ENCODE measurements at places on chromosomes 12 and 14.

DNA sequence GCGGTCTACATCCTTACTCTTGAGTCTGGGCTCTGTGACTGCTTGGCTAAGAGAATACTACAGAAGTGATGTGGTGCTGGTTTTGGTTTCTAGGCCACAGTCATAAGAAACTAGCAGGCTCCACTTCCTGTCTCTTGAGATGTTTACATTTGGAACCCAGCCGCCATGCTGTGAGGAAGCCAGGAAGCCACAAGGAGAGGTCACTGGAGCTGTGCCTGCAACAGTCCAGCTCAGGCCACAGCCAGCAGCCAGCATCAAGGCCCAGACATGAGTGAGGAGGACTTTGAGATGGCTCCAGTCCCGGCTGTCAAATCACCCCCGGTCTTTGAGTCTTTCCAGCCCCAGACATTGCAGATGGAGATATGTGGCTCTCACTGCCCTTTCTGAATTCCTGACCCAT is 12.9 kb upstream of the FAM181A start:
- DNase-seq: no peak

DNA sequence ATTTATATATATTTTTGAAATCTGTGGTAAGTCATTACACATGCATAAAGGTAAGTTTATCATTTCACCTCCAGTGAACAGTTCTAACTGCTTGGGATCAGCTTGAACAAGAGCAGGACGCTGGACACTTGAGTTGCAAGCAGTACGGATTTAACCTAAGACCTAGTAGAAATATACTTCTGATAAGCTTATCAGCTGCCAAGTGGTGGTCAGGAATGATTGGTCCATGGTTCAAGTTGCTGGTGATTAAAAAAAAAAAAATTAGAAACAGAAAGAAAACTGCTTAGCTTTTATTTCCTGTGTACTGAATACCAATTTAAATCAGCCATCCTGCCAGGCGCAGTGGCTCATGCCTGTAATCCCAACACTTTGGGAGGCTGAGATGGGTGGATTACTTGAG is 88.6 kb downstream of the AEBP2 start:
- DNase-seq: no peak

GRCh38 chr12:779745-780734 is 27.7 kb downstream of the WNK1 start:
- no peak for DNase-seq

DNA sequence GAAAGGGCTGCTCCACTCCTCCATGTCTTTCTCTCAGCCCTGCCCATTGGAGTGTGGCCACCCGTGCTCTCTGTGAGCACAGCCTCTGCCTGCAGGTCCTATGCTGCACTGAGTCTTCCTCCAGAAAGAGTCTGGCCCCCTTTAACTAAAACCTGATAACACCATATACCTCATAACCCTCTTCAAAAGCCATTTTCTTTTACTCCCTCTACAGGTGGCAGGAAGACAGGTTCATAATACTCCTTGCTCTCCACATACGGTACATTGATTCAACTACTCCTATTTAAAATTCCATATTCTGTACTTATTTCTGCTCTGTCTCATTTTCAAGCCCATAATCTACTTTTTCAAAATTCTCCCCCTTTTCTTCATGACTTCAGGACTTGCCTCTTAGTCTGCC is 144.0 kb downstream of the HELB start:
- no peak for DNase-seq

GRCh38 chr14:88369496-88369895 is 16.0 kb upstream of the SPATA7 start:
- no peak for DNase-seq

- no peak for DNase-seq
Measured at GRCh38 chr14:80637756-80638619, 303.6 kb downstream of the CEP128 start.

- DNase-seq: no peak
Measured at GRCh38 chr14:37253905-37254304, 56.2 kb downstream of the MIPOL1 start.

GRCh38 chr12:131917139-131917710 is 11.9 kb upstream of the PUS1 start:
- DNase-seq: no peak

DNA sequence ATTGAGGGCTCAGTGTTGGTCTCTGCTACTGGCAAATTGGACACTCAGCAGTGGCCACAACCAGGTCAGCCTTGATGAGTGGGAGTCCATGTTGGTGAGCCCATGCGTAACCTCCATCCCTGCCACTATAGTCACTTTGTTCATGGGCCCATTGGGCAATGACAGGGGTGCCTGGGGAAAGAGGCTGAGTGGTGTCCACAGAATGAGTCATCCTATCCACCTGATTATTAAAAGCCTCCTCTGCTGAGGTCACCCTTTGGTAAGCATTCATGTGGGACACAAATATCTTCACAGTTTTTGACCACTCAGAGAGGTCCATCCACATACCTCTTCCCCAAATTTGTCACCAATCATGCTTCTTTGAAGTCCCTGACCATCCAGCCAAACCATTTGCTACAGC is 50.0 kb downstream of the FIGNL2 start:
- DNase-seq: no peak

DNA sequence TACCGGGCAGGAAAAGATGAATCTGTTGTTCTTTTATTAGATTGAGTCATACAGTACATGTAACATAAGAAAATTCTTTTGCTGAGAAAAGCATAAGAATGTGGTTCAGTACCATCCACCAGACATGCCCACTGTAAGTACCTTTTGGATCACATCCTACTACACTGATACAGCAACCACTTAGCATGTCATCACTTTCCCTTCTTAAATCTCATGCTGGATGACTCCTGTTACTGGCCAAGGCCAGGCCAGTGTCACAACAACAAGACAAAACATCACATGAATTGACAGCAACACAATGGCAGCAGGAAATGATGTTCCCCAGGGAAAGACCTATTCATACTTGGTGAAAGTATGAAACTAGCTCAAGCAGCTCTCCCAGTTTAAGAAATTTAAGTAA is 46.4 kb downstream of the STXBP6 start:
- DNase-seq: no peak

DNA sequence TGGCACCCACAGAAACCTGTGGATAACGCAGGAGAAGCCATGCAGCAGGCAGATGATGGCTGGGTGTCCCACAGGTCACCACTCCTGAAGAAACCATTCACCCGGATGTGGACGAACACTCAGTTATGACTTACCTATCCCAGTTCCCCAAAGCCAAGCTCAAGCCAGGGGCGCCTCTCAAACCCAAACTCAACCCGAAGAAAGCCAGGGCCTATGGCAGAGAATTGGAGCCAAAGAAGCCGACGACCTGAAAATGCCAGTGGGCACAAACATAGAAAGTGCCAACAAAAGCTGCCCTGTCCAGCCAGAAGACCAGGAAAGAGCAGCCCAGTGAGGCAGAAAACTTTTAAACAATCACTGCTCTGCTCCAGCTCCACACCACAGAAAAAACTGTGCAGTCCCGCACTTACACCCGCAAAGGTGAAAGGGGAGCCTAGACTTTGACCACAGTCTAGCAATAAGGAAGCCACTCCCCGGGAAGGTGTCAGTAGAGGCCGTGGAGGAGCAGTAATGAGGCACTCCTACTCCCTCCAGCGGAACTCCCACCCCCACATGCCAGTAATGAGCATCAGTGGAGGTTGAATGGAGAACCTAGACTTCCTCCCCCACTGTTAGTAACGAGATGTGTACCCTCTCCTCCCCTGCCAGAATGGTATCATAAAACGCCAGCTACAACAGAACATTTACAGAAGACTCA is 6.0 kb upstream of the ACVRL1 start:
- DNase-seq: no peak

GRCh38 chr14:87094913-87095312 is 898.1 kb downstream of the GALC start:
- DNase-seq: no peak

GRCh38 chr14:92994131-92994676 is 71.3 kb downstream of the CHGA start:
- DNase-seq: no peak

DNA sequence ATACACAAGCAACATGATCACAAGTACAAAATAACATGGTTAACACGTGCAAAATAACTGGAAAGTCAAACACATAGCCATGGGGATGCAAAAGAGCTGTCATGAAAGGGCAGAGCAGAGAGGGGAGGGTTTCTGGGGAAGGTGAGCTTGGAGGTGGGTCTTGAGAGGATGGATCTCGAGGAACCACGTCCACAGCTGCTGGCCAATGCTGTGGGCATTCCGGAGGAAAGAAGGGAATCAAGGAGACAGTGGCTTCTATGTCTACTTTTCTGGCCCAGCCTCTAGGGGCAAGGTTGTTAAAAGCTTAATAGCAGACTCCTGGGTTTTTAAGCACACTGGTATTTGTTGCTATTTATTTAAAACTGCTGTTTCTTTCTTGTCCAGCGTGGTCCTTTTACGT is 8.4 kb upstream of the MYH7 start:
- no peak for DNase-seq

- no peak for DNase-seq
Measured at GRCh38 chr14:23193432-23193831, 10.0 kb upstream of the SLC7A8 start.

DNA sequence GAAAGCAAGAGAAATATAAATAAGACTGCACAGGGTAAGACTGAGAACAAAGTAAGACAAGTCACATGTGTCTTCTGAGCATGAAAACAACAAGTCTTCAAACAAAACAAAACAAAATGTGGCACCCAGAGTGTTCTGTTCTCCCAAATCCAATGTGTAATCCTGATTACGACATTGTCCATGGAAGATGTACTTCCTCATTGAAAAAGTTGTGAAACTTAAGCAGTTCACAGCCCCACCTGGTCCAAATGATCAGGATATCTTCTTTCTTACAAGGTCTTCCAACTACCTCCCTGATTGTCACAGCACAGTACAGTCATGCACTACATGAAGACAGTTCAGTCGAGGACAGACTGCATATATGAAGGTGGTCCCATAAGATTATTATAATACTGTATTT is 23.3 kb upstream of the NEK9 start:
- DNase-seq: no peak

DNA sequence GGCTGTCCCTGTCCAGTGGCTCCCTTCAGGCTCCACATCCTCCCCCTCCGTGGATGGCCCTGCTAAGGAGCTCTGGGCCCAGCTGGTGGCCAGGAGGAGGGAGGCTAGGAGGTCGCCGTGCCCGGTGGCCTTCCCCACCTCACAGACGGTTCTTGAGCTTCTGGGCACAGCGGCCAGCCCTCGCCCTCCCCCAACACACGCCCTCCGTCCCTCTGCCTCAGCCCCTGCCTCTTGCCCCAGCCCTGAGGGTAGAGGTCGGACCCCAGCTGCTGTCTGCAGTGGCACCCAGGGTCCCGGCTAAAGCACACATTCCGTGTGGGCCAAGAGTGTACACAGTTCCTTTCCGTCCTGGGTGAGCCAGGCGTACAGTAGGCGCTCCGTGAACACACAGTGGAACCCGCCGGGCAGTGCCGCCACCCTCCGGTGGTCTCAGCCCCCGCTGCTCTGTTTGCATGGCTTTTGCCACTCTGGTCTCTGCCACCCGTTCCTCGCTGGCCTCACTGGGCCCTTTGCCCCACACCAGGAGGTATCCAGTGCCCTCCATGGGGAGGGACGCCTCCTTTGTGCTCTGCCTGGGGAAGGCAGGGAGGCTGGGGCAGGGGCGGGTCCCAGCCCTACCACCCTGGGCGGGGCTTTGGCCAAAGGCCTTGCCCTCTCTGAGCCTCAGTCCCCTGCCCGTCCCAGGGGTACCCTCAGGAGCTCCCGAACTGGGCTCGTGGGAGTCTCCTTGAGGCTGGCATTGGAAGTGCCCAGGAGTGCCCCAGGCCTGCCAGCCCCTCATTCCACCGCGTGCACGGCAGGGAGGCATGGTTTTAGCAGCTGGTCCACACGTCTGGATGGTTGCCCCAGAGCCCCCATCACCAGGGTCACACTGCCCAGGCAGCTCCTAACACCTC is 13.0 kb downstream of the TRMT61A start:
- DNase-seq: no peak

DNA sequence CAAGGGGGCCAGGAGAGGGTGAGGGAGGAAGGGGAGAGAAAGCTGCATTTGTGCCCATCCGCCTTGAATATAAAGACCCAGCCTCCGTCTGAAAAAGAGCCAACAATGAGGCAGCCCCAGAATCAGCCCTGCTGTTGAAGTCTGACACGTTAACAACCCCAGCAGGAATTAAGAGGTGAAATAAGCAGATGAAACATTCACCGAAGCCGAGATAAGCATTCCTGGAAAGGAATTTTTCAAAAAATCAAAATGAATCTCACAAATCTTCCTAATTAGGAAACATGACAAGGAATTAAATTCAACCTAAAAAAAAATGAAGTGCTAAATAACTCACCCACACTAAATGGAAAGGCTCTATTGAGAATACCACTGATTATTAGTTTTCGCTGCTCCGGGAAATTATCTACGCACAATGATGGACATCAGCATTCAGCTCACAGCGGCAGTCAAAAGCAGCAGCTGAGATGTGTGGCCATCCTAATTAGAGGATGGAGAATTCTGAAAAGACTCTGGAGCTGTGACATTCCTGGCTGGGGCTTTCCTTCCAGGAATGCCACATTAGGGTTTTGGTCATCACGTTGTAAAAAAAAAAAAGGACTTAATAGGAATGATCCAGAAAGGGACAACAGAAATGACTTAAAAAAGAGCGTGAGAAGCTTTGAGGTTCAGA is 8.2 kb upstream of the PARP11 start:
- DNase-seq: no peak

DNA sequence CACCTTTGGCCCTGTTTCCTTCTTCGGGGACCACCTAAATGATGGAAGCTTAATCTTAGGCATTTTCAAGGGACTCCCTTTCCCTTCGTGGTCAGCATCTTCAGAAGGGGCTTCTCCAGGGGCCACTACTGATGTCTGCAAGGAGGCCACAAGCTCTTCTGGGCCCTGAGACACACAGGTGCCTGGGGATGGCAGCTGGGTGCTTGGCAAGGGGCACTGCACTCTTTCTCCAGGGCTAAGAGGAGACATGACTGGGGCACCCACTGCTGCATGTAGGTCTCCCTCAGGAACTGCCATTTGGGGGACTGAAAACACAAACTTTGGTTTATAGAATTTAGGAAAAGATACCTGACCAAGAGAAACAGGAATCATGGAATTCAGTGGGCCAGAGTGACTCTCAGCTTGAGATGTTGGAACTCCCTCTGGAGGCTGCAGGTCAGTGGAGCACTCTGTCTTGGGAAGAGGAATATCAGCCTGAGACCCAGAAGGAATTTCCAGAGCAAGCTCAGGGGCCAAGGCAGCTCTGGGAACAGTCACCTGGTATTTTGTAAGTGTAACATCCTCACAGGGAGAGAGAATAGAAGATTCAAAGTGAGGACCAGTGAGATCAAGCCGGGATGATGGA is 16.0 kb downstream of the PLD4 start:
- no peak for DNase-seq

DNA sequence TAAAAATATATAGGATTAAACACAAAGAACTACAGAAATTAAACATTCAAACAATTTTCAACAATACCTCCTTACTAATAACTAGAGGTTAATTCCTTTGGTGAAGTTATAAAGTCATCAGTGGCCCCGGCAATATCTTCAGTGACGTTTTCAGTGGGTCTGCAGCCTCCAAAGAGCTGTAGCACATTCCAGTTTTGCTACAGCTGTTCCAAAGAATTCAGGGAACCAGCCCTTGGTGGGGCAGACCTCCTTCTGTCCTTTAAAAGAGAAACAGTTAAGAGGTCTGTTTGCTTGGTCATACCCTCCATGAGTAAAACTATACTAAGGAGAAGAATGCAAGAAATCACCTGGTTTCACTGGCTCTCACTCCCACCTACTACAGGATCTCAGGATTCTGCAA is 99.2 kb upstream of the ZDHHC17 start:
- DNase-seq: no peak

- no peak for DNase-seq
Measured at GRCh38 chr14:80764496-80764895, 177.0 kb downstream of the CEP128 start.

GRCh38 chr12:89497005-89497404 is 27.6 kb downstream of the GALNT4 start:
- DNase-seq: no peak
